ENCODE measurements at places on chromosomes 1 and 21.

DNA sequence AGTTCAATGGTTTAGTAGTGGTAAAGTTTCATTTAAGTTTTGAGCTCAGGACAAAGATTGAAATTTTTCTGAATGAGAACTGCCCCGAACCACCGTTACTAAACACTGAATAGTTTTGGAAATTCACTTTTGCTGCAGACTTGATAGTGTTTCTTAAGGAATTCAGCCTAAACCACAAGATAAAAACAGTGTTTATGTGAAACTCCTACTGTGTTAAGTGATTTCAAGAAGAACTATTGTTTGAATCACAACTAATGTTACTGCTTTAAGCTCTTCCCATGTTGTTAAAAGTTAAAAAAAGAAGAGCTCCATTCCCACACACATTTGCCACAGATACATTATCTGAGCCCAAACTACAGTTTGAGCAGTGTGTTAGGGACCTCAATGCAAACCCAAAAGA is 159.2 kb downstream of the DYRK1A start:
- DNase-seq = no peak

- DNase-seq = no peak
Observed at GRCh38 chr1:14136881-14137280, 436.9 kb downstream of the PRDM2 start.

- DNase-seq = no peak
Observed at GRCh38 chr1:226986496-226987178, 46.5 kb downstream of the COQ8A start.

DNA sequence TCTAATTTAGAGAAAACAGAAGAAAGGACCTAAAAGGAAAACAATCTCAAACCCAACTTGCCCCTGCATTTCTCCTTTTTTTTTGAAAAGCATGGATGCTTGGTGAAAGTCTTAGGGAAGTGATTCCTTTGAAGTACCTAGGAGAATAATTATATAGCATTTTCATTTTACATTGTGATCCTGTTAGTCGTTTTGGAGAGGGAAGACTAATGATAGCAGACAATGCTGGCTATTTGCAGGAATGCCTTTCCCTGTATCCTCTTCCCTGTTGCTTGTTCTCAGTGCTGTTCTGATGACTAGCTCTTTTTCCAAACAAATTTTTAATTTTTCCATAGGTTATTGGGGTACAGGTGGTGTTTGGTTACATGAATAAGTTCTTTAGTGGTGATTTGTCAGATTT is 53.9 kb downstream of the LAMC1 start:
- no peak for DNase-seq

- DNase-seq = no peak
Observed at GRCh38 chr21:14454016-14455009, 71.4 kb upstream of the HSPA13 start.

GRCh38 chr1:183522104-183522503 is 49.8 kb downstream of the SMG7 start:
- no peak for DNase-seq

DNA sequence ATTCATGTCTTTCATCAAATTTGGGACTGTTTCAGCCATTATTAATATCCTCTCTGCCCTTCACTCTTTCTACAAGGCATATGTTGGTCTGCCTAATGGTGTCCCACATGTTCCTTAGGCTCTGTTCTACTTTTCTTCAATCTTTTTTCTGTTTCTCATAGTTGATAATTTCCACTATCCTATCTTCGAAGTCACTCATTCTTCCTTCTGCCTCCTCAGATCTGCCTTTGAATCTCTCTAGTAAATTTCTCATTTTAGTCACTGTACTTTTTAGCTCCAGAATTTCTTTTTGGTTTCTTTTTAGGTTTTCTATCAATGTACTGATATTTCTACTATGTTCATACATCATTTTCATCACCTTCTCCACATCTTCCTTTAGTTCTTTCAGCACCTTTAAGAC is 20.0 kb upstream of the NIBAN1 start:
- DNase-seq = no peak

GRCh38 chr1:90854397-90854924 is 137.4 kb upstream of the BARHL2 start:
- DNase-seq = no peak

GRCh38 chr1:40252601-40253000 is 4.9 kb downstream of the TMCO2 start:
- no peak for DNase-seq

DNA sequence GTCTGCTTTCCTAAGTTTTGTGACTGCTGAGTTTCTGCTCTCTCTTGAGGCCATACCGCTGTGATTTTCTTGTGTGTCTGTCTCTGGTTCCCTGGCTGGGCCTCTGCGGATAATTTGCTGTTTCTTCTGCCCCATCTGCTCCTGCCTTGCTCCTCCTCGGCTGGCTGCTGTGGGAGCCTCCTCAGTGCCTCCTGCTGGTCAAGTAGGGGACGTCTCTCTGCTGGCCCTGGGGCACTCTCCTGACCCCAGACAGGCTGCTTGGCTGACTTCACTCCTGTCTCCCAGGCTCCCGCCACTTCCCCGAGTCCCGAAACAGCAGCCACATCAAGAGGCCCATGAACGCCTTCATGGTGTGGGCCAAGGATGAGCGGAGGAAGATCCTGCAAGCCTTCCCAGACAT is 28.5 kb downstream of the ETNK2 start:
- DNase-seq = no peak

DNA sequence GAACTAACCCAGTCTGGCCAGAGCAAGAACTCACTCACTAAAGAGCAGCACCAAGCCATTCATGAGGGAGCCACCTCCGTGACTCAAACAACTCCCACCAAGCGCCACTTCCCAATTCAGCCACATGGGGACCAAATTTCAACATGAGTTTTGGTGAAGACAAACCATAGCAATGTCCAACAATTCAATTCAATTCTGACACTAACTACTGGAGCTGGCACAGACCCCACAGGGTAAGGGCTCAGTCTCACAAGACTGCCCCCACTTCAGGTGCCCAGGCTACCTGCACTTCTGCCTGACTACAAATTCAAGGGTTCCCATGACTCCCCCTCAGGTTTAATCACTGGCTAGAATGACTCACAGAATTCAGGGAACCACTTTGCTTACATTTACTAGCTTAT is 48.8 kb upstream of the RAP1A start:
- DNase-seq = peak; percentile 22

DNA sequence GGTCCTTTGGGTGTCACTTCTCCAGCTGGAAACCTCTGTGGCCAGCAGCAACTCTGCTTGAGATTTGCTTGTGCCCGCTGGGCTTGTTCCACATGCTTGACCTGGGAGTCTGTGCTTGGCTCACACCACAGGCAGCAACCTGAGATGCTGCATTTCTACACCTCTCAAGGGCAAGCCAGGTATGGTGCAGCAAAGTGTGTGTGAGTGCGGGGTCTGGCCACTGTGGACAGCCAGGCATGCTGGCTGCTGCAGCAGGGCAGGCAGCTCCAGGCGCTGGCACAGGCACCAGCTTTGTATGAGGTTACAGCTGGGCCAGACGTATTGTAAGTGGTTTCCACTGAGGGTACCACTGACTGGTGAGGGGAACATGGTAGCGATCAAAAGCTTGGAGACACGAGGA is 242.0 kb downstream of the PTGER3 start:
- DNase-seq = no peak

DNA sequence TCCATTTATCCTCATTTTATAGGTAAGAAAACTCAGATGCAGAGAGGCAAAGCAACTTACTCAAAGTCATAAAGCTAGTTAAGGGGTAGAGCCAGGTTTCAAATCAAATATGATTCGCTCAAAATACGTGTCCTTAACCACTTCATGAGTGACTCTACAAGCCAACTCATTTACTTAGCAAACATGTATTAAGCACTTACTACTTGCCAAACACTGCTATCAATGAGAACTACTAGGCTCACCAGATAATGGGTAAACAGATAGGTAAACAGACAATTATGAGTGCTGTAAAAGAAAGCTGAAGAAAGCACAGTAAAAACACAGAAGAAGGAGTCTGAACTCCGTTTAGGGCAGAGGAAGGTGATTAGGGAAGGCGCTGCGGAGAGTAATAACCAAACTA is 65.9 kb downstream of the WDR64 start:
- no peak for DNase-seq

GRCh38 chr1:165011991-165012531 is 344.5 kb downstream of the LMX1A start:
- no peak for DNase-seq

DNA sequence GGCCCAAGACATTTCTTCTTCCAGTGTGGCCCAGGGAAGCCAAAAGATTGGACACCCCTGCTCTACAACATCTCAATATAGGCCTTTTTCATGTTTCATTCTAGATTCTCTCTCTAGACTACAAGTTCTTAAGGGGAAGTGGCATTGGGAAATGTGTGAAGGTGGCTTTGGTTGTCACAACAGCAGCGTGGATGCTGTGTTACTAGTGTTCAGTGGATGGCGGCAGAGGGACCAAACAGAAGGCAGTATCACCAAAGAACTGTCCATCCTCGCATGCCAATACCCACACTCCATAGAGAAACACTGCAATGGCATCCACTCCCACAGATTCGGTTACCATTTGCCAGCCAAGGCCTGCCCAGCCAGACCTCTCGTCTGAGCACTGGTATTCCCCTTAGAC is 24.3 kb upstream of the IFNAR2 start:
- DNase-seq = no peak

DNA sequence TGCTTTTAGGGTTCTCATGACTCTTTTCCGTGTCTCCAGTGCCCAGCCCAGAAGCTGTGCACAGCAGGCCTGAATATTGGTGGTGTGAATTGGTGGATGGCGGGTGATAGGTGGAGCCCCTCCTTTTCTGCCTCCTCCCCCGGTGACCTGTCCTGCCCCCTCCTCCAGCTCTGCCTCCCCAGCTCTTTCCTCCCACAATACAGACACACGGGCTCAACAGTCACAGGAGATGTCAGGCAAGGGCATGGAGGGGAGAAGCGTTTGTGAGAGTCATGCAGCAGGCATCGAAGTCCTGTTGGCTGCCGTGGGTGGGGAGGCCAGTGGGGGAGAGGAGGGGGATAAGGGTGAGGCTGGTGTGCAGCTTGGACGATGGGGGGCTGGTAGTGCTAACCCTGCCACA is 17.3 kb upstream of the TTC4 start:
- no peak for DNase-seq

DNA sequence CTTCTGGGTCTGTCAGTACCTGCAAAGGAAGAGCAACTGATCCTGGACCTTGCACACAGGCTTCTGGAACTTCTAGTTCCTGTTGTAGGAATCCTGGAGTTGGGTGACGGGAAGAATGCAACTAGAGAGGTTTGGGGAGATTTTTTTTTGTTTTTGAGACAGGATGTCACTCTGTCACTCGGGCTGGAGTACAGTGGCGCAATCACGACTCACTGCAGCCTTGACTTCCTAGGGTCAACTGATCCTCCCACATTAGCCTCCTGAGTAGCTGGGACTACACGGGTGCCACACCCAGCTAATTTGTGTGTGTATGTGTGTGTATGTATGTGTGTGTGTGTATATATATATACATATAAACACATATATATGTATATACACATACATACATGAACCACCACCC is 18.8 kb downstream of the ENTREP3 start:
- DNase-seq = no peak

GRCh38 chr1:235935235-235936225 is 68.8 kb upstream of the LYST start:
- no peak for DNase-seq

- no peak for DNase-seq
Observed at GRCh38 chr1:156895455-156895812, 1.9 kb downstream of the PEAR1 start.

GRCh38 chr21:44436111-44436611 is 19.1 kb upstream of the LRRC3 start:
- no peak for DNase-seq

DNA sequence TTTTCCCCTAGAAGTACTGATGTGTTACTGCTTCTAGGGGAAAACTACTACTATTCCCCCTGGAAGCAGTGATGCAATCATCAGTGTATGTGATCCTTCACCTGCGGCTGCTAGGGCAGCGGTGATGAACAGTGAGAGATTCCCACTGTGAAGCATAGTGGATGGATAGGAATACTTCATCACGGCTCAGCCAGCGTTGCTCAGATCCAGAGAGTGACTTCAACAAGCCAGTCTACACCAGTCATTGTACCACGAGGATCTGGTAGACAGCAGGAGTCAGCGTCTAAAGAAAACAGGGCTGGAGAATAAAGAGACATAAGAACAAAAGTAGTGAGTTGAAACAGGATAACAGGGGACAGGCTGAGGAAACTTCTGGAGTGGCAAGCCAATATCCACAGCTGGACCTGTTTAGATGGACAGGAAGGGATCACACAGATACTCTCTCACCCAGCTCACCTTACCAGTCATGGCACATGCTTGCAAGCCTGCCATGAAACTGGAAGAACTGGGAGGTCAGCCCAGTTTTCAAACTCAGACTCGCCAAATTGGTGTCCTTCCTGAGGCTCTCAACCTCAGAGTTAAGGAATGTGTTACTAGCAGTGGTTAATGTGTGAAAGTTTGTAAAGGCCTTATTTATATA is 42.4 kb upstream of the LRRC52 start:
- DNase-seq = no peak

DNA sequence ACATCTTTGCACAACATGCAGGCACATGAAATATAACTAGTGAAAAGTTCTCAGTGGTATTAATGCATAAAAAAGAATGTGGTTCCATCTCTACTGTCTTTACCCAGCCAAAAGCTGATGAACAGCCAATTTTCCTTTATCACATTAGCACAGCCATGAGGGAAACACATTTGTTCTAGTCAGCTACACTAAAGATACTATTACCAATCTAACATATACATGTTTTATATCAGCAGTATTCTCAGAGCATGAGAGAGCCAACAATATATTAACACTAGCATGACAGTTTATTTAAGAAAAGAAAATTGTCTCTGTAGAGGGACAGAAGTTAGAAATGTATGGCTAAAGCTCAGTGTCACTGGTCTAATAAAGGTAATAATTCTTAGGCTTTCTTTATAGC is 56.3 kb downstream of the USH2A start:
- DNase-seq = no peak

DNA sequence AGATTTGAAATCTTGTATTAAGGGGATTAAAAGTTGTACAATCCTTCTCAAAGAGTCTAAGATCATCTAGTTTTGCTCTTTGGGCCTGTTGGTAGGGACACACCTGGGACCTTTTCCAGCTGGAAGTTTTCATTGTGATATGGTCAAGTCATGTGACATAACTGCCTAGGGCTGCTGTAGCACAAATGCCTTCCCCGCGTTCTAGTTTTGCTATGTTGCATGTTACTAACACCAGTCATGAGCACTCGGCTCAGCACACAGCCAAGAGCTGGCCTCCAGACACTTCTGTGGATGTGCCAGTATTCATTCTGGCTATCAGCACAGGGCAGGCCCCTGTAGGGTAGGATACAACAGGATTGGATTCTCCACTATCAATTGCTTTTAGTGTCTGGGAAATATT is 14.6 kb upstream of the FLG2 start:
- DNase-seq = no peak
